ENCODE measurements at places on chromosomes 13 and 19.

DNA sequence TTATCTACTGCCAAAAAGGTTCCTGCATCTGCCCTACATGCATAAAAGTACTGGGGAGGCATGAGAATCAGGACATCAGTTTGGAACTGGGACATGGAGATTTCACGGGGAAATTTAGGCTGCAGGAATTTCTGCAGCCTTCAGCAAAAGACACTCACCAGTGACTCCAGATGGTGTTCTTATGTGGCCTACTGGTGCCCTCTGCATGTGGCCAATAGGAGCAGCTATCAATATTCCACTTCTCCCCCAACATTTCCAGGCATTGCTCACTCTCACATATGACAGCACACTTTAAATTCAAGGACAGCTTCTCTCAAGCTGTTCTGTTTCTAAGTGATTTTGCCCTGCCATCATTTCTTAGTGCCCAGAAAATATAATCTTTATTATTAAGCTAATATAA is 570.5 kb upstream of the ARGLU1 start:
- no peaks in the 10 kb centered on the region for H3K4me1 ChIP-seq
- H3K27ac ChIP-seq = no peak overlapping the region
- no peaks in the 10 kb centered on the region for H3K36me3 ChIP-seq

GRCh38 chr19:33811736-33812387 is 15.2 kb downstream of the KCTD15 start:
- no peak overlapping the region for H3K4me3 ChIP-seq
- no peaks in the 10 kb centered on the region for H3K27me3 ChIP-seq
- DNase-seq = no peak
- H3K27ac ChIP-seq = no peak overlapping the region

GRCh38 chr19:18869781-18870530 is 26.0 kb downstream of the CERS1 start:
- no peaks in the 10 kb centered on the region for H3K27me3 ChIP-seq
- no peaks in the 10 kb centered on the region for H3K36me3 ChIP-seq
- no peak overlapping the region for H3K4me3 ChIP-seq
- no peak for DNase-seq
- no peaks in the 10 kb centered on the region for H3K4me1 ChIP-seq

DNA sequence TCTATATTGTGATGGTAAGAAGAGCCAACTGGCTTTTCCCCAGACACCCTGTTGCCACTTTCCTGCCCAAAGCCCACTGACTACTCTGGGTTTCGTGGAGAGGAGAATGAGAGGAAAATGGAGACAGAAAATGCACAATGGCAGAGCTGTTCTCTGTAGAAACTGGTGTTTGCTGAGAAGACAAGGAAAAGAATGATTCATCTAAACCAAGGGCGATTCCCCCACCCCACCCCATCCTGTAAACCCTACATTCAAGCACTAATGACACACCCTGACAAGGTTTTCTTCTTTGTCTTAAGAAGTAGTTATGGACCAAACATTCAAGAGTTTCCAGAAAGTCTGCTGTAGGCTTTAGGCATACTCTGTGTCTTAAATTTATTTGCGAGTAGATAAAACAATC is 68.8 kb downstream of the DOCK9 start:
- no peaks in the 10 kb centered on the region for H3K36me3 ChIP-seq
- H3K4me3 ChIP-seq = no peak overlapping the region
- no peak for DNase-seq
- no peaks in the 10 kb centered on the region for H3K27me3 ChIP-seq
- no peaks in the 10 kb centered on the region for H3K4me1 ChIP-seq

GRCh38 chr19:46118136-46118535 is 6.4 kb downstream of the IGFL3 start:
- H3K4me1 ChIP-seq = no peaks in the 10 kb centered on the region
- no peaks in the 10 kb centered on the region for H3K36me3 ChIP-seq
- H3K27ac ChIP-seq = peak overlapping the region; percentile 46
- no peak overlapping the region for H3K4me3 ChIP-seq
- DNase-seq = no peak
- H3K27me3 ChIP-seq = no peaks in the 10 kb centered on the region

DNA sequence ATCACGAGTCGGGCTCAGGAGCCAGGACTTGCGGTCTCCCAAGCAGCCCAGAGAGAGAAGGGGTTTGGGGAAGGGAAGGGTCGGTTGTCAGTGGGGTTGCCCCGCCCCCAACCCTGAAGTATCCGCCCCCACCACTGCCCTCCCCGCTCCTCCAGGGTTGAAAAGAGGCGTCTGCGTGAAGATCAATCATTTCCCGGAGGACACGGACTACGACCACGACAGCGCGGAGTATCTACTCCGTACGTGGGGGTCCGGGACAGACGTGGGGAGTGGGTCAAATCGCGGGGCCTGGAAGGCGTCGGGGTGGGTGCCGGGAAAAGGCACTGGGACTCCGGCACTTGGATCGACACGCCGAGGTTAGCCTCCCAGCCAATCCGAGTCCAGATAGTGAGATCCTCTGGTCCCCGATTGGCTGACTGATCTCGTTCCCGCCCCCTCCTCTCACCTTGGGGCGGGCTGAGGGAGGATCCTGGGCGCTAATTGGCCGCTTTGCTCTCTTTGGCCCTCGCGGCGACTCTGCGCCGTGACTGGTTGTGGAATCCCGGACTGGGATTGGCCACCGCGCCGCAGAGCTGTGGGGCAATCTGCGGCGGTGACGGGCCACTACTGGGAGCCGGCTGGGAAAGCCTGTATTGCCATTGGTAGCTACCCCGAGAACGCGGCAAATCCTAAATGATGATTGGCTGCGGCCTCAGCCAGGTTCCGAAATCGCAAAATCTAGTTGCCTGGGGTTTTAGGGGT is 13.3 kb upstream of the CACNG6 start:
- H3K27me3 ChIP-seq = peaks cover 36% of the 10 kb centered on the region
- DNase-seq = peak; percentile 21
- no peak overlapping the region for H3K27ac ChIP-seq
- H3K36me3 ChIP-seq = no peaks in the 10 kb centered on the region
- H3K4me1 ChIP-seq = peaks cover 11% of the 10 kb centered on the region

GRCh38 chr19:7505682-7506384 is 10.1 kb upstream of the ZNF358 start:
- H3K27ac ChIP-seq = no peak overlapping the region
- no peaks in the 10 kb centered on the region for H3K27me3 ChIP-seq
- H3K4me3 ChIP-seq = no peak overlapping the region
- no peaks in the 10 kb centered on the region for H3K36me3 ChIP-seq
- H3K4me1 ChIP-seq = peaks cover 4% of the 10 kb centered on the region

GRCh38 chr13:41496420-41497234 is 39.3 kb downstream of the RGCC start:
- H3K27me3 ChIP-seq = no peaks in the 10 kb centered on the region
- no peak for DNase-seq
- H3K27ac ChIP-seq = no peak overlapping the region
- H3K36me3 ChIP-seq = no peaks in the 10 kb centered on the region
- H3K4me1 ChIP-seq = no peaks in the 10 kb centered on the region

- no peak overlapping the region for H3K27ac ChIP-seq
- no peaks in the 10 kb centered on the region for H3K36me3 ChIP-seq
- no peak overlapping the region for H3K4me3 ChIP-seq
- H3K4me1 ChIP-seq = no peaks in the 10 kb centered on the region
- DNase-seq = no peak
Observed at GRCh38 chr13:20553311-20553710, 13.6 kb upstream of the IFT88 start.

DNA sequence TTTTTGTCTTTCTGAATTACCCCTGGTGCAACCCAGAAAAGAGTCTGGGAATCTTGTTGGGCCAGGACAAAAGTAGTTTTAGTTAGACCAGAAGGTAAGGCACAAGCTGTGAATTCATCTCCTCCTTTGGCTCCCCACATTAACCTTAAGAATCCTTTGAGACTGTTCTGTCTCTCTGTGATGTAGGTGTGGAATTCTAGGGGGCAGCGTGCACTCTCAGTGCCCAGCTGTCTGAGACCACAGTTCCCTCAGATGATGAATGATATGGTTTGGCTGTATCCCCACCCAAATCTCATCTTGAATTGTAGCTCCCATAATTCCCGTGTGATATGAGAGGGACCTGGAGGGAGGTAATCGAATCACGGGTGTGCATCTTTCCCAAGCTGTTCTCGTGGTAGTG is 43.9 kb downstream of the ZNF506 start:
- no peak overlapping the region for H3K27ac ChIP-seq
- no peaks in the 10 kb centered on the region for H3K27me3 ChIP-seq
- no peaks in the 10 kb centered on the region for H3K36me3 ChIP-seq
- DNase-seq = no peak
- no peak overlapping the region for H3K4me3 ChIP-seq
- no peaks in the 10 kb centered on the region for H3K4me1 ChIP-seq

DNA sequence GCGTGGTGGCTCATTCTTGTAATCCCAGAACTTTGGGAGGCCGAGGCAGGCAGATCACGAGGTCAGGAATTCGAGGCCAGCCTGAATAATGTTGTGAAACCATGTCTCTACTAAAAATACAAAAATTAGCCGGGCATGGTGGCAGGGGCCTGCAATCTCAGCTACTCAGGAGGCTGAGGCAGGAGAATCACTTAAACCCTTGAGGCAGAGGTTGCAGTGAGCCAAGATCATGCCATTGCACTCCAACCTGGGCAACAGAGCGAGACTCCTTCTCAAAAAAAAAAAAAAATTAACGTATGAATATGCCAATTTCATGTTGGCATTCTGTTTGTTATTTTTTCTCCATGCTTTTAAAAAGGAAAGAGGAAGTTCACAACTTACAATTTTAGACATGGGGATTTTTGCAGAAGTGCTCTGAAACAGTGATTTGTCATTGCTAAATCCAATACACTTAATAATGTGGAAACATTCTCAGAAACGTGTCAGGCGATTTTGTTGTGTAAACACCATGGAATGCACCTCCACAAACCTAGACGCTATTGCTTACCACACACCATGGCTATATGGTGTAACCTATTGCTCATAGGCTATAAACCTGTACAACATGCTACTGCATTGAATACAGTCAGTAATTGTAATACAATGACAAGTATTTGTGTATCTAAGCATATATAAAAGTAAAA is 115.9 kb upstream of the PCDH20 start:
- DNase-seq = no peak
- H3K27me3 ChIP-seq = no peaks in the 10 kb centered on the region
- H3K27ac ChIP-seq = no peak overlapping the region
- no peaks in the 10 kb centered on the region for H3K4me1 ChIP-seq
- no peak overlapping the region for H3K4me3 ChIP-seq
- no peaks in the 10 kb centered on the region for H3K36me3 ChIP-seq

GRCh38 chr19:50213925-50214324 is 10.5 kb downstream of the MYH14 start:
- no peak for DNase-seq
- H3K27ac ChIP-seq = no peak overlapping the region
- no peak overlapping the region for H3K4me3 ChIP-seq
- no peaks in the 10 kb centered on the region for H3K36me3 ChIP-seq
- H3K4me1 ChIP-seq = no peaks in the 10 kb centered on the region

GRCh38 chr19:18219911-18220631 is 6.2 kb downstream of the PDE4C start:
- H3K36me3 ChIP-seq = no peaks in the 10 kb centered on the region
- peaks cover 3% of the 10 kb centered on the region for H3K27me3 ChIP-seq
- H3K4me1 ChIP-seq = peaks cover 5% of the 10 kb centered on the region
- H3K27ac ChIP-seq = no peak overlapping the region
- no peak overlapping the region for H3K4me3 ChIP-seq

- no peak for DNase-seq
- no peaks in the 10 kb centered on the region for H3K36me3 ChIP-seq
- H3K4me1 ChIP-seq = no peaks in the 10 kb centered on the region
- H3K4me3 ChIP-seq = no peak overlapping the region
Observed at GRCh38 chr19:6489278-6490061, 7.9 kb upstream of the DENND1C start.

GRCh38 chr19:6602729-6603114 is 11.8 kb upstream of the CD70 start:
- H3K4me1 ChIP-seq = no peaks in the 10 kb centered on the region
- H3K27me3 ChIP-seq = no peaks in the 10 kb centered on the region
- no peak overlapping the region for H3K4me3 ChIP-seq
- no peaks in the 10 kb centered on the region for H3K36me3 ChIP-seq

GRCh38 chr13:113327391-113327765 is 30.3 kb downstream of the LAMP1 start:
- H3K36me3 ChIP-seq = no peaks in the 10 kb centered on the region
- no peak overlapping the region for H3K4me3 ChIP-seq

- no peaks in the 10 kb centered on the region for H3K4me1 ChIP-seq
- no peak for DNase-seq
- no peaks in the 10 kb centered on the region for H3K36me3 ChIP-seq
- peak within 1 kb of the TSS; percentile 66 for H3K27ac ChIP-seq
- no peak within 1 kb of the TSS for H3K4me3 ChIP-seq
Observed at GRCh38 chr19:49896863-49897621, at the start of gene IL4I1. IL4I1 (minus strand) TSS chr19:49896887; CDS start chr19:49896160, 727 bp downstream.

DNA sequence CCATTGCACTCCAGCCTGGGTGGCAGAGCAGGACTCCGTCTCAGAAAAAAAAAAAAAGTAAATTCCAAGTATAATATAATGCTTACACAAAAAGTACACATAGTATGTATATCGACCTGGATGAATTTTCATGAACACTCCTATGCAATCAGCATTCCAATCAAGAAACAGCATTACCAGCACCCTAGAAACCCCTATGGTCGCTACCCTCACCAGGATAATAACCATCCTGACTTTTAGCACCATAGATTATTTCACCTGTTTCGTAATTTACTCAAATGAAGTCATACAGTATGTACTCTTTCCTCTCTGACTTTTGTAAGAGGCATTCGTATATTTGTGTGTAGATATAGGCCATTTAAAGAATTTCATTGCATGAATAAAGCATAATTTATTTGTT is 47.6 kb downstream of the PCDH8 start:
- no peaks in the 10 kb centered on the region for H3K4me1 ChIP-seq
- H3K4me3 ChIP-seq = no peak overlapping the region
- no peaks in the 10 kb centered on the region for H3K27me3 ChIP-seq

GRCh38 chr19:47109541-47110375 is 3.8 kb downstream of the ZC3H4 start:
- H3K27me3 ChIP-seq = no peaks in the 10 kb centered on the region
- peaks cover 13% of the 10 kb centered on the region for H3K4me1 ChIP-seq
- peak overlapping the region; percentile 88 for H3K4me3 ChIP-seq
- peak overlapping the region; percentile 100 for H3K27ac ChIP-seq
- H3K36me3 ChIP-seq = no peaks in the 10 kb centered on the region

DNA sequence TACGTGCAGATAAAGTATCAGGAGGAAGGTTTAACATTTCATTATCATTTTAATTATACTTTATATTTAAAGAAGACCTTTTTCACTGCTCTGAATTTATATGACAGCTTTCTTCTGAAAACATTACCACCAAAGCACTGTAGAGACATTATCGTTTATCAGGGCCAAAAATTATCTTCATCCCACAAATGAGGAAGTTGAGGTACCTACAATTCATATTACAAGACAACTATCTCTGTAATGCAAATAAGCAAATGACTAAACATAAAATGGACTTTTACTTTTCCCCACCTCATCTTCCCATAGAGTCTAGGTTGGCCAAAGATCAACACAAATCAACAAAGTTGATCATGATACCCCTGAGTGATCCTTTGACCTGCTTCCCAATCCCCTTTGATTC is 30.9 kb upstream of the SMAD9 start:
- no peak overlapping the region for H3K4me3 ChIP-seq
- DNase-seq = no peak
- H3K36me3 ChIP-seq = no peaks in the 10 kb centered on the region
- H3K27me3 ChIP-seq = no peaks in the 10 kb centered on the region
- no peaks in the 10 kb centered on the region for H3K4me1 ChIP-seq
- no peak overlapping the region for H3K27ac ChIP-seq
